ENCODE measurements at places on chromosomes 5 and 9.

GRCh38 chr9:127130661-127131538, 8.5 kb upstream of the ANGPTL2 start:
- DNase-seq = no peak

DNA sequence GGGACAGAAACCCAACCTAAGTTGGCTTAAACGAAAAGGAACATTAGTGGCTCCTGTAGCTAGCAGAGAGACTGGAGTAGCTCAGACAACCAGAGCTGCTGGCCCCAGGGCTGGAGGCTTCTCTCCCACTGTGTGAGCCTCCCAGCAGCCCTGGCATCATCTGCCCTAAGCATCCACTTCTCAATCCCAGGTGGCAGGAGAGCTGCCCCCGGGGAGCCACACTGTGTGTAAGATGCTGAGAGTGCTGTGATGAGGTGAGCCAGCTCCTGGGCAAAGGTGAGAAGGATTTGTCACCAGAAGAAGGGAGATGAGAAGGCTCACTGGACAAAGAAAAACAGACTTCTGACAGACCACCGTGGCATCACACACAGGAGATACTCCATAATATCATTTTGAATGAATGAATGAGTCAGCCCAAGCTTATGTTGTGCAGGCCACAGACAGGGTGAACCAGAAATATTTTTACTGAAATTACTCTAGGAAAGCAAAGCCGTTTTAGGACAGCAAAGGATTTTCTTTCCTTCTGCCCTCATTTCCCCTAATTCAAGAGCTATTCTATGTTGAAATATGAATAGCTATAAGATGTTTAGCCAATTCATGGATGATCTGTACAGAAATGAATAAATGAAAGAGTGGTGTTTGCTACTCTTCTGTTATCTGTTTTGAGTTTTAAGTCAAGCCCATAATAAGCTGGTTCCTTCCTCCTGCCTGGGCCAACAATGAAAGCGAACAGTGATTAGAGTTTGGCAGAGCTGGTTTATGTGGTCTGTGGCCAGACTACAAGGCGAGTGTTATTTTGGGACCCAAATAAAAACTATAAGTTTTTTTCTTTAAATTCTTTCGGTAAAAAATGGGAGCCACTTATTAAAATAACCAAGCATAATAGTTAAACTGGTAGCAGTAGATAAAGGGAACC, 57.4 kb upstream of the ECM2 start:
- no peak for DNase-seq

DNA sequence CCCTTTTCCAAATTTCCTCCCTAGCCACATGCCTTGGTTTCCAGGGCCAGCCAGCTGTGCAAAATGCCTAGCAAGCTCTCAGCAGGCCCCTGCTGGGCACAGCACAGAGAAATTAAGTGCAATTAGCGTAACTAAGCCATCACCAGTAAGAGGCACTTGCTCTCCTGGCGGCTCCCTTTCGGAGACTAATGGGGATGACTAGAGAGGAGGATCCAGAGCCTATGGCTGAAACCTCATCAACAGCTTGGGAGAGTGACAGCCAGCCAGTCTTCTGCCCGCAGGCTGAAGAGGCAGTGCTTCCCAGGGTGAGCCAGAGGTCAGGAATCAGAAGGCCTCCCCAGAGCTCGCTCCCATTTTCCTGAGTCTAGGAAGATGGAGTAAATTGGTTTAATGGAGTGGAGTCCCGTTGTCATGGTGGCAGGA, 108.4 kb downstream of the KCNIP1 start:
- DNase-seq = no peak

DNA sequence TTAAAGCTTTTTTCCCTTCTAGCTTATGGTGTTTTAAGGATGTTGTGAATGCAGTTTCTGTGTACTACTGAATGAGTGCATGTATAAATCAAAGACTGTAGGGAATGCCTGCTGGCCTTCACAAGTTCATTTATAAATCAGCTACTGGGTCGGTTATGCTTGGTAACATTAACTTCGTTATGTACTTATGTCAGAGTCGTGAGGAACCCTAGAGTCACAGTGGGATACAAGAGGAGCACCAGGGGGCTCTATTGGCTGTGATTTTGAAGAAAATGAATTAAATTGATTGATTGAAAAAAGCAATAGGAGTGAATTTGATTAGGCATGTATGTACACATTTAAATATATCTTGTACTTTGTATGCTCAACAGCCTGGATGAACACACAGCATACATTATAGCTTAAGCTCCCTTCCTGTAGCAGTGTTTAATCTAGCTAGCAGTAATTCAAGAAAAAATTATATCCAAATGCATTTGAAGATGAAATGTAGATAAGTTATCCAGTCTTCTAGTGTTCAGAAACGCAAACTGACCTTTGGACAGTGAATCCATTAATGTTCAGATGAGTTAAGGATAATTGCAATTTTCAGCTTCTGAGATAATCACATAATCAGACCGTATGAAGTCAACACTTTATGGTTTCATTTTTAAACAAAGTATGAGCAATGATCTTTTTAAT, 204.2 kb downstream of the KDM4C start:
- DNase-seq = no peak

- DNase-seq = no peak
Observed at GRCh38 chr5:95858023-95858461, 35.5 kb upstream of the GLRX start.

- no peak for DNase-seq
Observed at GRCh38 chr9:29078063-29078666, 1504.9 kb upstream of the C9orf72 start.

GRCh38 chr9:115964710-115965347, 188.8 kb upstream of the PAPPA start:
- no peak for DNase-seq

- DNase-seq = no peak
Observed at GRCh38 chr9:135392511-135392910, 87.1 kb upstream of the PPP1R26 start.

DNA sequence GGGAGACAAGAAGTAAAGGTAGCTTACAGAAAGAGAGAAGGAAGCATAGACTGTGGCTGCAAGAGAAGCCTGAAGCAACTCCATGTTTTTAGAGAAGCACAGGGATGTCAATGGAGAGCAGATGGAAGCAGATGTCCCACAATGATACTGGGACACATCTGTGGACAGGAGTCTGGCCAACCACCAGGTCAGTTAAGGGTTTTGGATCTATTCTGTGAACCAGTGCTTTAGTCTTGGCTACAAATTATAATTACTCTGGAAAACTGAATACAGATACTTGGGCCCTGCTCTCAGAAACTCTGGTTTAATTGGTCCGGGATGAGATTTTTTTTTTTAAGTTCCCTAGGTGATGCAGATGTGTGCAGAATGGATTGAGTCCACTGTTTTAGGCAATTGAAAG, 592.8 kb downstream of the CSNK1G3 start:
- no peak for DNase-seq

Measured in stimulated activated CD8-positive, alpha-beta memory T cell treated with anti-CD3 and anti-CD28 coated beads, Interleukin-12 subunit alpha, Interleukin-12 subunit beta, amount 100 ng/mL, for 1 hour (primary cell).